ENCODE measurements at places on chromosomes 12 and 14.

DNA sequence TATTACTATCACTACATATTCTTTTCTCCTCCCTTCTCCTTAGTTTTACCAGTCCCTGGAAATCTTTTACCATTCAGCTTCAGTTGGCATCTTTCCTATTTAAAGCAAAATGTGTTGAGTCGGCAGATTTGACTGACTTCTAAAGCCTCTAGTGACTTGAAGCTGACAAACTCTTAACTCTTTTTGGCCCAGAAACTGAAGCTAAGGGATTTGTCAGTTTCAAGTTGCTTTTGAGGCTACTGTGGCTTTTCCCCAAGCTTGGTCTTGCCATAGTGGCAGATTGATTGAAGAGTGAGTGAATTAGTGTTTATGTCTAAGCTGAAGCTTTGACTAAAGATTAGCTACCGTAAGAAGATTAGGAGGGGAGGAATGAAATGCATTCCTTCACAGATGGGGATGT lies 104.0 kb downstream of the ETNK1 start:
- no peak for DNase-seq

GRCh38 chr14:82009076-82009475 lies 475.4 kb upstream of the SEL1L start:
- DNase-seq = no peak

- DNase-seq = no peak
Measured at GRCh38 chr12:69666798-69667197, 32.3 kb downstream of the BEST3 start.

DNA sequence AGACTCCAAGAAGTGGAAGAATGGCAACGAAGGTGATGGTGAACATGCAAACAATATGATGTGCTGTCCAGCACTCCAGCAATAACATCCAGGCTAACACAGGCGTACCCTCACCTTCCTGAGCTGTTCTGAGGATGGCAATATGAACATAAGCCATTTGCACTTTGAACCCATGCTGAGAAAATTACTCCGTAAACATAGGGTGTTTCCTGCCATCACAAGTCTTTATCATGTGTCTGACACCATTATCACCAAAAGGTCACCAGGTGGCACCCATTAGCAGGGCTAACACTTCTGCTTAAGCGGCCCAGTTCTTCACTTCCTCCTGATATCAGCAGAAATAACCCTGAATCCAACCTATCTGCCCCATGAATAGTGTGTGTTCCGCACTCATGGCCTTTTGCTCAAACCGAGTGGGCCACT lies 482.8 kb downstream of the MED13L start:
- DNase-seq = no peak

GRCh38 chr12:56387152-56387736 lies 24.6 kb upstream of the APOF start:
- no peak for DNase-seq

- peak; percentile 52 for DNase-seq
Measured at GRCh38 chr12:9751204-9752144, 9.2 kb downstream of the CD69 start.

DNA sequence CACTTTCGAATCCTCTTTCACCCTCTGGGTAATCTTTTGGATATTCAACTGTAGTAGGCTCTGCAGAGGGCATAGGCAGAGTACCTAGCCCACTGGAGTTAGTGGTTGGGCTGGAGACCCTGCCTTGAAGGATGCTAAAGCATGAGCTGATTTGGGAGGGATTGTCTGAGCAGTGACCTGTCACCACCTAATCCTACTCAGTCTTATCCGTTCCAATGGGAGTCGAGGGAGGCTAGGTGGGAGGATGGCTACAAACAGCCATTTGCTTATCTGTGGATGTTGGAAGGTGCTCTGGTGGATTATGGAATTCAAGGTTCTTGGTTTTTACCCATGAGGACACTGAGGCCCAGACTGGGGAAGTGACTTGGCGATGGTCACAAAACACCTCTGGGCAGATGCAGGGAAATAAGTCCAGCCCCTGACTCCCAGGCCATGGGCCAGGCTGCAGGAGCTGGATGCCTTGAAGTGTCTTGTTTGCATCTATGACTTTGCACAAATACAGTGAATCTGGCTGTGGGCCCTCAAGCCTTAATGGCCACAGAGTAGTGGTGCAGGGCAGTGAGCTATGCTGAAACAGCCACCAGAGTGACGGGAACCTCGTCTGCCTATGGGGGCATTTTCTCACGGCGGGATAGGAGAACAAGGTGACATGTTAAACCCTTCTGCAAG lies 3.7 kb downstream of the KMT5A start:
- DNase-seq = no peak

DNA sequence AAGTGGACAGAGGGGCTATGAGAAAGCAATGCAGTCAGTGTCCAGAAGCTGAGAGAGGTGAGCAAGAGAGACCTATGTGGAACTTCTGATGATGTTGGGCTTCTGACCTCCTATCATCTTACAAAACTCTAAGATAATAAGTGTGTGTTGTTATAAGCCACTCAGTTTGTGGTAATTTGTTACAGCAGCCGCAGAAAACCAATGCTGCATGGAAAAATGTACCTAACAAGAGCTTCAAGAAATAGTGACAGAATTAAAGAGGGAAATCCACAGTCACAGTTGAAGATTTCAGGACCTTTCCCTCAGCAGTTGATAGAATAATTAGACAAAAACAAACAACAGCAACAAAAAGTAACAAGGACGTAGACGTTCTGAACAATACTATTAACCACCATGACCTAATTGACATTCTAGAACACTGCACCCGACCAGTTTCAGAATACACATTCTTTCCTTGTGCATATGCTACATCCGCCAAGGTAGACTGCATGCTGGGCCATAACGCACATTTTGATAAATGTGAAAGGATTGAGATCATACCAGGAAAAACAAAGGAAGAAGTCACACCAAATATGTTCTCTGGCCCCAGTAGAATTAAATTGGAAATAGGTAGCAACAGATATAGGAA lies 1.8 kb upstream of the EVL start:
- no peak for DNase-seq

DNA sequence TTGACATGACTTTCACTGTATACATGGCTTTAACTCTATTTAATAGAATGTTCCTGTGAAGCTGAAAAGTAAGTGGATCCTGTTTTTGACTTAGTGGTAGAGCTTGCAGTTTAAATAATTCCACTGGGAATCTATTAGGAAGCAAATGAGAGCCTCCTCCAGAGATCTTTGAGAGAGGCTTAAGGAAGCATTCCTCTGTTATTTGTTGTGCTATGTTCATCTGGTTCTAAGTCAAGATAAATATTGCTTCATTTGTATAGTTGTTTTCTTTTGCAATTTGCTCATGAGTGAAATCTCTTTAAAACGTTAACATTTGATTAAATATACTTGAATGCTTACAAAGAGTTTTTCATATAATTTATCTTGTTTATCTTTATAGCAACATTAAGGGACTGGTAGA lies 70.4 kb downstream of the TMTC2 start:
- no peak for DNase-seq

- DNase-seq = no peak
Measured at GRCh38 chr12:47234576-47235141, 154.9 kb upstream of the AMIGO2 start.

DNA sequence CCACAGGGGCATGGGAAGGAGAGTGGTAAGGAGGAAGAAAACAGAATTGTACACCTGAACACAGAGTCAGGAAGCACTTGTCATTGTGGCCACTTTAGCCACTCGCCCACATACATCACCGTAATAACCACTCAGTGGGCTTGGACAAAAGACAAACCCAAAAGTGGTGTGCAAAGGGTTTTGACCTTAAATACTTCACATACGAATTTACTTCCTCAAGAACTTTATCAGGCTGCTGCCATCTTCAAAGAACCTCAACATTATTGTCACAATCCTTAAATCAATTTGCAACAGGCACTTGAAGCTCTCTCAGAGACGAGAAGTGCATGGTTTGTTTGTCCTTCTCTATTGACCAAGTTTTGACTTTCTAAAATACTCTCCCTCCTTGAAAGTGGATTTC lies 187.3 kb upstream of the EGLN3 start:
- DNase-seq = no peak

- DNase-seq = no peak
Measured at GRCh38 chr14:47012533-47013280, 361.1 kb upstream of the RPL10L start.

DNA sequence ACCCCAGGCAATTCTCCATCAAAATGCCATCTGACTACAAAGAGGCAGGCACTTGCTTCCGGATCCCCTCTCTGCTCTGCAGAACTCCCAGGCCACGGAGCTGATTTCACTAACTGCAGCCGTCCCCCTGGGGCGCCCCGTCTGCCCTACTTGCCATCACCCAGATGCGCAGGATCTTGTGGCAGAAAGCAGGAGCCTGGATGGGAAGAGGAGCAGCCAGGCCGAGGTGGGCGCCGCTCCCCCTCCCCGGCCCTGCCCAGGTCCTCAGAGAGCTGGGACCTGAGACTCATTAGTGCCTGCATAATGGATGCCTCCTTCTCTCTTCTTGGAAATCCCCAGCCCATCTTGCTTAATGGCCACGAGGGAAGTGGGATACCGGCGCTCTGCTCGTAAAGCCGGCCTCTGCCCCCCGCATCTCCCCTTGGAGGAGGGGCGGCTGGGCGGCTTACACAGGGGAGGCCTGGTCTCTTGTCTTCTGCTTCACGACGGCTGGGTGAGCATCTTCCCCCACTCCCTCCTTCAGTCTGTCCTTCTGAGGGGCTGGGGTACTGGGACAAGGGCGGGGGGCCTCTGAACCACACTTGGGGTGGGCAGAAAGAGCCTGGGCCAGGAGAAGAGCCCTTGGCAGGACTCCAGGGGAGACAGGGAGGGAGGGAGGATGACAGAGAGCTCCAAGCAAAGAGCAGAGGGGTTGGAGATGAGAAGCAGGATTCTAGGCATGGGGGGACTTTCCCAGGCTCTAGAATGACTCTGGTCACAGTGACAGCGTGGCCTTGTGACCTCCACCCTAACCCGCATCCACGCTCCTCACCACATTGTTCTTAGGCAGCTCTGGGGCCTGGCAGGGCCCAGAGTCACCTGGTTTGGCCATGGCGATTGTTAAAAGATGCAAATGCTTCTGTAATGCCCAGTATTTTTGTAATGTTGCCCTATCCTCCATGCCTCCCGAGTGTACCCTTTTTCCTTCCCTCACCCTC lies 19.4 kb upstream of the EML1 start:
- no peak for DNase-seq
